ENCODE measurements at places on chromosomes 13 and 19. TPM values are rescaled to one million over a fixed set of nuclear protein-coding genes. Genes with fewer than 3 reads are reported as not detected.

CBY2 gene
- total RNA-seq = not detected

PRX gene
- total RNA-seq = 4.5 TPM

SHISA2 gene
- total RNA-seq = not detected

ADGRE3 gene
- total RNA-seq = not detected

PTH2 gene
- not detected for total RNA-seq

DDX49 gene
- total RNA-seq = 185 TPM

GARIN5B gene
- not detected for total RNA-seq

NOVA2 gene
- total RNA-seq = 0.45 TPM

CALR3 gene
- not detected for total RNA-seq

RPS16 gene
- 1,419 TPM for total RNA-seq

PROZ gene
- not detected for total RNA-seq

FXYD7 gene
- total RNA-seq = not detected

C19orf44 gene
- 2.6 TPM for total RNA-seq

ZNF492 gene
- not detected for total RNA-seq

LILRB3 gene
- total RNA-seq = 1.1 TPM

SLC7A10 gene
- not detected for total RNA-seq

ZNF560 gene
- total RNA-seq = not detected

CCNA1 gene
- 1.8 TPM for total RNA-seq

NECTIN2 gene
- 124 TPM for total RNA-seq

Data from stomach (tissue), 19 donors.